ENCODE measurements at places on chromosomes 16 and 17.

DNA sequence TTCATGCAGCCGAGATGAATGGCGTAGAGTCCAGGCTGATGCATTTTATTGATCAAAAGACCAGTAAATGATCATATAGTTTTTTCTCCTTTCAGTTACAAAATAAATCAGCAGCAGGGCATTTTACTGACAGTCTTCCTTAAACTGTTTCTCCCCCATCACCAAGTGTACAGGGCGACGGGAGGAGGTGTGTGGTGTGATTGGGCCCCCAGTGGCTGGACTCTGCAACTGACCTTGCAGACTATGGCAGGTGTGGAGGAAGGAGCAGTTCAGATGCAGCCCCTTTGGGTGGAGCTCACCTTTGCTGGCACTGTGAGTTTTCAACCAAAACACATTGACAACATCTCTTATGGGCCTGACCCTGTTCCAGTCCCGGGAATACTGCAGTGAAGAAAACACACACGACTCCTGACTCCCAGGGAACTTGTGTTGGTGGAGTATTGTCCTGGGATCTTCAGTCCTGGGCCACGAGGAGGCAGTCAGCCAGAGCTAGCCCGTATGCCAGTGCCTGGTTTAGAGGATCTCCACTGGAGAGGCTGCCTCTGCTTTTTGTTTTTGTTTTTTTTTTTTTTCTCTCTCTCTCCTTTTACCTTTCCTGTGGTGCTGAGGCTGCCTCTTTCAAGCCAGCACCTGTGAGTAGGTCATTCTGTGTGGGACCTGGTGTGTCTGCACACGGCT is 29.8 kb downstream of the KIAA0513 start:
- no peak for DNase-seq

GRCh38 chr16:55495616-55496289 is 13.1 kb upstream of the LPCAT2 start:
- no peak for DNase-seq

- DNase-seq, result no peak
Measured at GRCh38 chr16:66651474-66651765, 45.1 kb downstream of the CMTM4 start.

DNA sequence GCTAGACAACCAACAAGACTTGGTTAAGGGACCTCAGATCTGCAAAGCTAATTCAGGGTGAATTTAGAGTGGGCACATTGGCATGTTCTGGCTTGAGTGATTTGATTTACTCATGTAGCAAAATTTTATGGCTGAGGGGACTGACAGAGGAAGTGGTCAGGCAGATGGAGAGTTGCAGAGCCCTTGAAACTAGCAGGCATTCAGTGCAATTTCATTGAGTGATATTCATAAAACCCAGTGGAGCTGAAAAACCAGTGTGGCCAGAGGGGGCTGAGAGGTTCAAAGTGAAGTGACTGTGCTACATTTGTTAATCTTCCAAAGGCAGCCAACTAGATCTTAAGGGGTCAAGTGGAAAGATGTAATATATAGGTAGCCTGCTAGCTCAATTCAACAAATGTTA is 2.2 kb upstream of the TMEM94 start:
- DNase-seq, result no peak

- no peak for DNase-seq
Measured at GRCh38 chr17:40696651-40697072, 6.9 kb downstream of the KRT24 start.

- no peak for DNase-seq
Measured at GRCh38 chr17:35080536-35080935, 17.0 kb upstream of the RFFL start.

- no peak for DNase-seq
Measured at GRCh38 chr16:17159617-17160016, 311.1 kb downstream of the XYLT1 start.

GRCh38 chr16:61210076-61210475 is 826.2 kb downstream of the CDH8 start:
- DNase-seq, result no peak

DNA sequence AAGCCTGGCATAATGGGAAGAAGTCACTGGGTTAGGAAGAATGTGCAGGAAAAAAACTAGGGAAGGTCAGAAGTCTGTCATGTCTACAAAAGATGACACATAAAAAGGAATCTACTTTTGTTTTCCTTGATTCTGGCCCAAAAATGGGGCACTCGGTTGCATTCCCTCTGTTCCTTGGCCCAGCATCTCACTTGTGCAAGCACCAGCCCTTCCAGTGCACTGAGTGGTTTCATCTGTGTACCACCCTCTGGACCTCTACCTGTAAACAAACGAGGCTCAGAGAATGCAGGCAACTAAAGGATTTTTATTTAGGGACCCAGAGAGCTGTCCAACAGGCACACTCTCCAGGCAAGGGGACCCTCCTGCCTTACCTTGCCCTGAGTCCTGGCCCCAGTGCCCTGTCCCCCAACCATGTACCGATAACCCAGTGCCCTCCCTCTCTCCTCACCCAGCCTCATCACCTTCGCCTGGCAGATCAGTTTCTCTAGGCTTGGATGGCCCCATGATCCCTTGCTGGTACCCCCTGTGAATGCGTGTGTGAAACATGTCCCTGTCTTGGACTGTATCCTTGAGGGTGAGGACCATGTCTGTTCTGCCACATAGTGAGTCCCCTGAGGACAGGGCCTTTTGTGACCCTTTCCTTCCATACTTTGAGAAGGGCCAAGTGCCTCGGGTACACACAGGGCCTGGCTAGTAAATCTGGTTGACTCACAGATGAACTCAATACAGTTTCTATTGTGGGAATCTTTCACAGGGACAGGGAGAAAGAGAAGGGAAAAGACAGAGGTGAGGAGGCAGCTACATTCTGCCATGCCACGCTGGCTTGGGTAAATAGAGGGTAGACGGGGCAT is 13.3 kb downstream of the NXPH3 start:
- DNase-seq, result no peak

DNA sequence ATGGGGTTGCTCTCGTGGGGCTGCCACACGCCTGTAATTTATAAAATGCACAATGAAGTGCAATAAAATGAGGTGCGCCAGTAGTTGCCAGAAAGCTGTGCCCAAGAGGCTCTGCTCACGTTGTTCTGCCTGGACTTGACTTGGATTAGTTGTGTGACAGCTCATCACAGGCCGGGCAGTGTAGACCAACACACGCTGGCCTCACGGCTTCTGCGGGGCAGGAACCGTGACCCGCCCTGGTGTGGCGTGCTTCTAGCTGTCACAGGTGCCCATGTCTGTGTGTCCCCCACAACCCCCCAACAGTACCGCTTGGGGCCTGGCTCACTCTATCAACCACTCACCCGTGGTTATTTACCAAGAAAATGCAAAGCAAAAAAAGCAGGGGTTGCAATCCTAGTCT is 112.2 kb upstream of the ZNF750 start:
- no peak for DNase-seq

GRCh38 chr16:5633845-5634440 is 536.3 kb upstream of the EEF2KMT start:
- DNase-seq, result no peak

DNA sequence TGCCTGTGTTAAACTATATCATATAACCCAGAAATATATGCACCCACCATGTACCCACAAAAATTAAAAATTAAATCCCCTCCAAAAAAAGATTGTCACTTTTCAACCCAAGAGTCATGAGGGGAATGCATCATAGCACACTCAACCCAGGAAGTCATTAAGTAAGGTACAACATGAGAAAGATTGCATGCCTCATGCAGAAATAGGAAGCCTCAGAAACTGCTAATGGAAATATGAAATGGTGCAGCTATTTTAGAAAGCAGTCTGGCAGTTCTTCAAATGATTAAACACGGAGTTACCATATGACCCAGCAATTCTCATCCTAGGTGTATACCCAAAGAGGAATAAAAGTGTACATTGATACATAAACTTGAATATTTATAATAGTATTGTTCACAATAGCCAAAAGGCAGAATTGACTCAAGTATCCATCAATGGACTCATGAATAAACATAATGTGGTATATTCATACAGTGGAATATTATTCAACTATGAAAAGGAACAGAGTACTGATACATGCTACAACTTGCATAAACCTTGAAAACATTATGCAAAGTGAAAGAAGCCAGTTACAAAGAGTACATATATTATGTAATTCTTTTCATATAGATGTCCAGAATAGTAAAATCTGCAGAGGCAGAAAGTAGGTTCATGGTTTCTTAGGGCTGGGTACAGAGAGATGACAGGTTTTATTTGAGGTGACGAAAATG is 70.4 kb downstream of the TMEM100 start:
- no peak for DNase-seq

DNA sequence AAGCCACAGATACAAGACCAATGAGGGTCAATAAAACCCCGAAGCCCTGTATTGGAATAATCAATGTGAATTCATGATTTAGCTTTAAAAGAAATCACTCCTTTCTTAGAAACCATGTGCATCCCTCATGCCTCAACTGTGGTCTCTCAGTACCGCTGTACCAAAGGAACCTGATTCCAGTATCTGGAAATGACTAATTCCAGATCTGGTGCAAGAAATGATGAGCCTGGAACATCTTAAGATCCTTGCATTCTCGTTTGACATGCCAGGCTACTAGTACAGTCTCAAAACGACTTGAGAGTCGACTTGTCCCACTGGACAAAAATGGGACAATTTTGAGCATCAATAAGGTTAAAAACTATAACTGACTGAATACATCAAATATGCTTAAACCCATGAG is 21.2 kb downstream of the USP31 start:
- DNase-seq, result no peak

GRCh38 chr17:31561469-31562375 is 170.2 kb downstream of the RAB11FIP4 start:
- DNase-seq, result no peak

- DNase-seq, result peak; percentile 63
Measured at GRCh38 chr16:29811896-29812665, at the start of gene PRRT2. Gene PRRT2 (plus strand): TSS chr16:29812193. CDS start chr16:29813055, 862 bp downstream.

DNA sequence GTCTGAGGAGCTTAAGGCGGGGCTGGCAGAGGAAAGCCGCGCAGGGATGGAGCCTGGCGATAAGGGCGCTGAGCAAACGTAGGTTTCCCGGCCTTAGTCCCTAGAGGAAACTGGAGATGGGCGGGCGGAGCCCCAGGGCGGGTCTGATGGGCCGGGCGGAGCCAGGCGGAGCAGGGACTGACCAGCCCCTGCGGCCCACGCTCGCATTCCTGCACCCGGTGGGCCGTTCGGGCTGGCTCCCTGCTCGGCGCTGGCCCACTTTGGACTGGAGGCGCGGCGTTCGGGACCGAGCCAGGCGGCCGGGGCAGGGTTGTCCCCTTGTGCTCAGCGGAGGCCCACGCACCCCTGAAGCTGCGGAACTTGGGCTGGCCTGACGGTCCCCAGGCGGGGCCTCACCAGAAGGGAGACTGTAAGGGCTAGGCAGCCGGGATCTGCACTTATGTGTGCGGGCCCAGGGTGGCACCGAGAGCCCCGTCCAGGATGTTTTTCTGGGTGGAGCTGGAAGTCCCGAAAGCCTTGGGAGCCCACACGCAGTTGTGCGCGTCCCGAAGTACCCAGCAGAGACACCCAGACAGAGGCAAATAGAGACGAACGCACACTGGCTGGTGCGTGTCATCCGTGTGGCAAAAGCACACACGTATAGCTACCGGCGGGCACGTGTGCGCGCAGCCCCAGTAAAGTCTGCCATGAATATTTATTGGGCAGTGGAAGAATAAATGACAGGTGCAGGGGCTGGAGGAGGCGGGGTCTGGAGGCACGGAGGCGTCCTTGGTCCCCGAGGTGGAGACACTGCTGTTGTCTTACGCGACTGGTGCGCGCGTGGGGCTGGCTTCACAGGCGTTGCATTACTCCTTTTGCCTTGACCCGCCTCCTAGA is 1.4 kb downstream of the PYDC1 start:
- no peak for DNase-seq
